Renal cortex interstitium (tissue), 15 donors: ENCODE measurements at places on chromosomes 6 and 20. TPM values are rescaled to one million over a fixed set of nuclear protein-coding genes. Genes with fewer than 3 reads are reported as not detected.

The SLC44A4 gene
- polyA plus RNA-seq = 51.9 TPM

GRCh38 chr20:11084508-11084907 is 410.7 kb upstream of the JAG1 start:
- DNase-seq = no peak

DNA sequence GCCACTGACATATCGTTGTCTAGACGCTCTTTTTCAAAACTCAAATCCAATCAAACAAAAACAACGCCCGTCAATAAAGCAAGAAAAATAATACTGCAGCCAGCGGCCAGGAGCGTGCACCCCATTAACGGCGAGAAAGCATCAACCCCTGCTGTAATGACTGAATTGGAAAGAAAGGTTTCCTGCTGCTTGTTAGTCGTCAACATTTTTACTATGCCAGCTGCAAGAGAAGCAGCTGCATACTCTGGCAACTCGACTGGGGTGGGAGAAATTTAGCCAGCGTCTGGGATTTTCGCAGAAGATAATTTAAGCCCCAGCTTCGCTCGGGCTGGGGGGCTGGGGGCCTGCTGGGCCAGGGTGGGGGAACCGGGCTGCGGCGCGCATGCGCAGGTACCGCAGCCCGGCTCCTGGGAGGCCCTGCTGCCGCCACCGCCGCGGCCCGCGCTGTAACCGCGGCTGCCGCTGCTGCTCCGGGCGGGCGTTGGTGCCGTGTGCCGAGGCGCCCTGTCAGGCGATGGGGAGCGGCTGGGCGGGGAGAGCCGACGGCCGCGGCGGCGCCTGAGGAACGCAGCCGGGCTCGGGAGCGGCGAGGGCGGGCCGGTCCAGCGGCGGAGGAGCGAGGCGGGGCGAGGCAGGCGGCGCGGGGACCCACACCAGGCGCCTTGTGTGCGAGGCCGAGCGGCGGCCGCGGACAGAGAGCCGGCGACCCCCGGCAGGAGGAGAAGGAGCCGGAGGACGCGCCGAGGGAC is 732 bp upstream of the STXBP5 start:
- peak; percentile 64 for DNase-seq

GRCh38 chr6:118881440-118882313 is 12.3 kb upstream of the ASF1A start:
- DNase-seq = no peak
